ENCODE measurements at places on chromosomes 6 and 20. TPM values are rescaled to one million over a fixed set of nuclear protein-coding genes. Genes with fewer than 3 reads are reported as not detected.

SLC22A1 gene
- total RNA-seq: 1.1 TPM

HCK gene
- 11.4 TPM for total RNA-seq

CNKSR3 gene
- 10.8 TPM for total RNA-seq

DNA sequence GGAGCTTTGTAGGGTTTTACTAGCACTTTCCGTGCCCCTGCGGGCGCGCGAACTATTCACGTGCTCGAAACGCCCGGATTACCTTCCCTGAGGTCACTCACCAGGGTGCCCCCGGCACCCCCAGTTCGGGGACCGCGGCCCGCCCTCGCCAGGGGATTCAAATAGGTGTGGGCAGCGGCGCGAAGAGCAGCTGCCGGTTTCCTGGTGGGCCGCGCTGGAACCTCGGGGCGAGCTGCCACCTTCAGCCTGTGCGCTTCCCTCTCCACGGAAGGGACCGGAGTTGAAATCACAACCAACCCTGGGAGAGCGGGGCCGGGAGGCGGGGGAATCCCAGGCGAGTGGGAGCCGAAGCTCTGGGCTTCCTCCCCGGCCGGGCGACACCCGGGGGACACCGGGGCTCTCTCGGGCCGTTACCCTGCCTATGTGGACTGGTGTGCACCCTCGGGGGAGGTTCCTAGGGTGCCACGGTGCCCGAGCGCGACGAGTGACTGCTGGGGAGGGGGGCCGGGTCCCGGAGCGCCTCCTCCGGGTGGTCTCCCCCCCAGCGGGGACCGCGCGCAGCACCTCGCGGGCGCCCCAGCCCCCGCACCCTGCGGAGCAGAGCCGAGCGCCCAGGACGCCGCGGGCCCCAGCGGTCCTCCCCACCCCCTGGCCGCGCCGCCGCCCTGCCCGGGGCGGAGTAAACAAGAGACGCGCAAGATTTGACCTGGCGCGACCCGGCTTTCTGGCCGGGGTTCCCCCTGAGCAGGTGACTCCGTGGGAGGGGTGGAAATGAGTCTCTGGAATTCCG lies 2.1 kb upstream of the HIVEP2 start:
- no peaks in the 10 kb centered on the region for H3K27me3 ChIP-seq
- peak overlapping the region; percentile 88 for H3K4me3 ChIP-seq
- H3K36me3 ChIP-seq: no peaks in the 10 kb centered on the region
- DNase-seq: peak; percentile 87

DNA sequence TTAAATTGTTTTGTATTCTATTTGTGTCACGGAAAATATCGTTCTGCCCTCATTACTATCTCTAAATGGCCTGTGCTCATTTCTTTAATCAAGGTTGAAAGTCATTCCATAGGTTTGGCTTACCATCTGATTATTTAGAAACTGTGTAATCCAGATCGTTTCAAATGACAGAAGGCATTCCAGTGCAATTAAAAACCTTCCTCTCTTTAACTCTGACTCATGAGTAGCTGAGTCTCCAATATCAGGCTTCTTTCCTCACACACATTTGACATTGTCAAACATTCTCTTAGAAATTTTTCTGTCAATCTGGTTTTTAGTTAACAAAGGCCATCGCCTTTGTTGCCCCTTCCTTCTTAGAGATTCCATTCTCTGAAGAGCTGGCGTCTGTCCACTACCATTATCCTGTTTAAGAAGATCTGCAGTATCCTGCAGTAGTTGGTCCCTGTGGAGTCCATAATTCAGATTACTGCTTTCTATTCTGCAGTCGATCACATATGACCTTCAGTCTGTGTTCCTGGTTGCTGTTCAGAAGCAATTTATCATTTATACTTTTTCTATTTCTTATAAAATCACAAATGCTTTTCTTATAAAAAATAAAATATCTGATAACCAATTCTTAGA lies 3.9 kb upstream of the TRDN start:
- H3K36me3 ChIP-seq: no peaks in the 10 kb centered on the region
- no peak overlapping the region for H3K27ac ChIP-seq
- no peak for DNase-seq
- H3K27me3 ChIP-seq: no peaks in the 10 kb centered on the region
- no peak overlapping the region for H3K4me3 ChIP-seq

DNA sequence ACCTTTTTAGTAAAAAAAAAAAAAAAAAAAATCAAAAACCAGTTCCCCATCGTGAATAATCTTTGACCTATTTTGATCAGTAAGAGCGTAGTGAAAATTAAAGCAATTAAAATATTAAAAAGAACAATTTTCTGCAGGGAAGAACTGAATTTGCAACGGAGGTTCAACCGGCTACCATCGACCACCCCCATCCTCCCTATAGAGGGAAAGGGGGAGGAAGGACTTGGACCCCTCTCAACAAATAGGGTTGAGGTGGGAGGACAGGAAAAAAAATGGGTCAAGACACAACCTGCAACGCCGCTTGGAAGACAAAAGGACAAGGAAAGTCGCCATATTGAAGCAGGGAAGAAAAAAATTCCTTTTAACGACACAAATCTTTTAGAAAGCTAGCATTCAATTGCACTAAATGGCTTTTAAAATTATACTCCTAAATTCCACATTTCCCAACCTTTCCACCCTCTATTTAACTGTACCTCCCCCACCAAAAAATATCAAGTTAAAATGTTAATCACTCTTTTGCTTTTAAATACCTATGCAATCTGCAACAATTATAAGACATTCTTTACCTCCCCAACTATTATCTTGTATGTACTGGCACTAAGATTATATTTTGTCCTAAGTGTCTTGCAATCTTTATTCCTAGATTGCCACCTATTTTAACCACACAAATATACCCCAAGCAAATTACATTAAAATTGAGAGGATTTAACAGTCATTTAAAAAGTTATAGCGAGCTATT lies 1.7 kb downstream of the PPP1R10 start:
- H3K4me3 ChIP-seq: peak overlapping the region; percentile 90
- H3K4me1 ChIP-seq: peaks cover 6% of the 10 kb centered on the region
- peak overlapping the region; percentile 95 for H3K27ac ChIP-seq
- no peaks in the 10 kb centered on the region for H3K27me3 ChIP-seq
- H3K36me3 ChIP-seq: no peaks in the 10 kb centered on the region

Measured in ovary (tissue), 10 donors.